ENCODE measurements at places on chromosomes 4 and X.

DNA sequence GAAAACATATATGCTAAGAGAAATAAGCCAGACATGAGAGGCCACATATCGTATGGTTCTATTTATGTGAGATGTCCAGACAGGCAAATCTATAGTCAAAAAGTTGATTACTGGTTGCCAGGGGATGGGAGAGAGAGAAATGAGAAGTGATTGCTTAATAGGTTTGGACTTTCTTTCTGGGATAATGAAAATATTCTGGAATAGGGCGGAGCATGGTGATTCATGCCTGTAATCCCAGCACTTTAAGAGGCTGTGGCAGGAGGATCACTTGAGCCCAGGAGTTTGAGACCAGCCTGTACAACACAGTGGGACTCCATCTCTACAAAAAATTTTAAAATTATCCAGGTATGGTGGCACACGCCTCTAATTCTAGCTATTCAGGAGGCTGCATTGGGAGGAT is 22.4 kb downstream of the RBM47 start:
- no peak for DNase-seq

GRCh38 chr4:124203613-124204238 is 508.8 kb downstream of the ANKRD50 start:
- no peak for DNase-seq

- DNase-seq: no peak
Measured at GRCh38 chr4:94856030-94856429, 98.3 kb downstream of the BMPR1B start.

DNA sequence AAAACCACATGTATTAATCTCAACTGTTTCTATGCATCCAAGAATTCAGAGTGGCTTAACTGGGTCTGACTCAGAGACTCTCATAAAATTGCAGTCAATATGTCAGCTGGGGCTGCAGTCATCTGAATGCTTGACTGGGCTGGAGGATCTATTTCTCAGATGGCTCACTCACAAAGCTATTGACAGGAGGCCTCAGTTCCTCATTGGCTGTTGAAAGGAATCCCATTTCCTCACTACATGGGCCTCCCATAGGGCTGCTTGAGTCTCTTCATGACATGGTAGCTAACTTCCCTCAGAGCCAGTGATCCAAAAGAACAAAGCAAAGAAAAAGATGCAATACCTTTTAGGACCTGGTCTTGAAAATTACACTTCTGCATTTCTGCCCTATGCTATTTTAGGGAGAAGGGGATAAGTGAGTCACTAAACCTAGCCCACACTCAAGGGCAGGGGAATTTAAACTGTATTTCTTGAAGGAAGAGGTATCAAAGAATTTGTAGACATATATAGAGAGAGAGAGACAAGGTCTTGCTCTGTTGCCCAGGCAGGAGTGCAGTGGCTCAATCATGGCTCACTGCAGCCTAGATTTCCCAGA is 9.8 kb downstream of the SCFD2 start:
- DNase-seq: no peak

DNA sequence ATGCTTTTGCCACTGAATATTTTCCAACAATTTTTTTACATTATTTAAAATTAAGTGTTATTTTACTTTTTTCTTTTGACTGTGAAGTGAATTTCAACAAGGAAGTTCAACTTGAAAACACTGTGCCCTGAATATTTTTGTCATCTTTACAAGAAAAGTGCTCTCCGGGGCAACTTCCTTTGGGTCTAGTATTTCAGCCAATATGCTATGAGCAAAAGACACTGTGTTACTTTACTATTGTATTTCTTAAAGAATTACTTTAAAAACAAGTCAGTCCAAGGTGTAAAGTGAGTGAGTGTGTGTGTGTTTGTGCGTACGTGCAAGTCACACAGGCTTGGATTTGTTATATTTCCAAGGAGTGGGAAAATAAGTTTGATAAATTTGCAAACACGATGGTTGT is 7.6 kb upstream of the USP53 start:
- DNase-seq: no peak

DNA sequence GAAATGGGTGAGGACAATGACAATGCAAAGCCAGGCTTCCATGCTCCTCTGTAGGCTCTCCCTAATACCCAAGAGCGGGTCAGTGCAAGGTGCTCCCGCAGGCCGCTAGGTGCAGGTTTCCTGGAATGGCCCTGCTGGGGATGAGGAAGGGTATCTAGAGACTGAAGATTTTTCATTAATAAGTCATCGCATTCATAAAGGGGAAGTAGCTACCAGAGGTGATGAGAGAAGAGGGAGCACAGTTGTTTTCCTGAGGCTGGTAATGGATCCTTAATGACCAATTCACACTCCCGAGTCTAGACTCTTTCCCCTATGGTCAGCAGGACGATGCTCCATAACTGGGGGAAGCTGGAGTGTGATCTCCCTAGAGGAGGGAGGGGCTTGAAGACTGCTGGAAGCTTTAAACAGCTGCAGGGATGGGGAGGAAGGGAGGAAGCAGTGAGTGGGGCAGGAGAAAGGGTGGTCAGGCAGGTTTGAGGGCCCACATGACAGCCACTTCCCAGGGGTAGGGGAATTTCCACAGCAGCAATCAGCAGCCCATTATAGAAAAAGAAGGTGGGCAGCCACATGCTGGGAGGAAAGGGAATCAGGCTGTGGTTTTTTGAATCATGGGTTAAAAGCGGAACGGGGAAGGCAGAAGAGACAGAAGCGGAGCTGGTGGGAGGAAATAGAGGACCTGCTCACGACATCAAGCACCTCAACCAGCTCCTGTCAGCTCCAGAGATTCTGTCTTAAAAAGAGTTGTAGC is 10.2 kb upstream of the ATP6AP2 start:
- DNase-seq: no peak

DNA sequence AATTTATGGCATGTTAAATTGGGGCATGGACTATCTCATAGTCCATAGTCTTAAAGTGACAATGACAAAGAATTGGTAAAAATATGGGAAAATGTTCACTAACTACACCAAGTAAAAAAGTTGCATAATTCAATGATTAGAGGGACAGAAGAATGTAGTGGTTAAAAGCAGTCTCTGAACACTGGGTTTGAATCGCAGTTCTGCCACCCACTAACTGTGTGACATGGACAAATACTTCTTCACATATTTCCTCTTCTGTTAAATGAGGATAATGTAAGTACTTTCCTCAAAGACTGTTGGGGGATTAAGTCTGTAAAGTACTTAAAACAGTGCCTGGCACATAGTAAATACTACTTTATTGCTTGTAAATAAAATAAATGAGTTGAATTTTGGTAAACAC is 15.3 kb downstream of the COQ2 start:
- DNase-seq: no peak

DNA sequence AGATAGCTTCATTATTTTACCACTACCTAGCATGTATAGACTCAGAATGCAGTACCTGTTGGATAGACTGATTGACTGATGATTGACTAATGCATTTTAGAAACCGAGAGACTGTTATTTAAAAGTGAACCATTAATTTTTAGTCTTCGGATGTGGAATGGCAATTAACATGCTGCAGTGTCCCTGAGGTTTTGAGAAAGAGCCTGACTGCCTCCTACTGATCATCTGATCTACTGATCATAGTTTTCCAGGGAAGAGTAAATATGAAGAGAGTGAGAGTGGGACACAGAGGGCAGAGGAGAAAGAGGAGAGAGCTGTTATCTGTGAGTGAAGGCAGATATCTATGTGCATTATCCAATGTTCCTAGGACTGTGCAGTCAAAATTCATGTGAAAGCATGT is 764.7 kb downstream of the TRIML1 start:
- DNase-seq: no peak

DNA sequence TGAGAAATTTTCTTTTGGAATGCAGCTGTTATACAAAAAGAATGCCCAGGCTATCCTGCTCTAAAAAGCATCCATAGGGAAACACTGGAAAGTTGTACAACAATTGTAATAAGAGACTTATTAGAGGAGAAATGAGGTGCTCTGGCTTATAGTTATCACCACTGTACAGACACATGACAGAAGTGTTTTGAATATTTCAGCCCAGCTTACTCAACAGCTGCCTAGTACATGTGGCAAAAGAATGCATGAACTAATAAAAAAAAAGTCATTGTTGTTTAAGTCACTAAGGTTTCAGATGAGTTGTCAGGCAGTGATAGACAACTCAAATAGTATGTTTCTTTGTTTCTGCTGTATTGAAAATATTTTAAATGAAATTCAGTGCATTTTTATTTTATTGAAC is 307.7 kb downstream of the GPM6A start:
- DNase-seq: no peak

GRCh38 chr4:4383085-4383484 is 3.8 kb upstream of the NSG1 start:
- no peak for DNase-seq

DNA sequence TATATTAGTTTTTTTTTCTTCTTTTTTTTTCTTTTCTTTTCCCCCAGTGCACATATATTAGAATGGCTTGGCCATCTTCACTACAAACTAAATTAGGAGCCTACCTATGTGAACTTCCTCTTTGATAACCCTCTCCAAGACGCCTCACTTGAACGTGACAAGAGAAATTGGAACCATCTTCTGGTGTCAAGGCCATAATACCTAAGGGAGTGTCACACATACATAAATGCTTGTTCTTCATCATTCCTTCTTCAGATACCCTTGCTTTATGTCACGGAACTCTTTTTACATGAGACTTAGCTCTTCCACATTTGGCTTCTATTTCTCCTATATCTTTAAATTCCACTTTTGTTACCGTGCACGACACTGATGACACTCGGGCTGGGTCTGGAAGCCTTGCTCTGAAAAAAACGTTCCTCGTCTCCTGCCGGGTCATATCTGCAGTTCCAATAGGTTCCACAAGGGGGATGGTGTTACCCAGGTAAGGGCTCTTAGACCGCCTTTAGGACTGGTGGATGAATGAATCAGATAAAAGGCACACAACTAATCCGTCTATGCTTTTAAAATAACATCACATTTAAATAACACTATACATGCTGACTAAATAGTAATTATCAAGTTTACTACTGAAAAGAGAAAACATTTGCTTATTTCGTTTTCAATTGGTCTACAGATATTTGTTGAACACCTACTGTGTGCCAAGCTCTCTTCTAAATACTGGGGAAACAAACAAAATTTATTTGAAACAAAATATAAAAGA is 19.9 kb downstream of the DGAT2L6 start:
- DNase-seq: peak; percentile 53

DNA sequence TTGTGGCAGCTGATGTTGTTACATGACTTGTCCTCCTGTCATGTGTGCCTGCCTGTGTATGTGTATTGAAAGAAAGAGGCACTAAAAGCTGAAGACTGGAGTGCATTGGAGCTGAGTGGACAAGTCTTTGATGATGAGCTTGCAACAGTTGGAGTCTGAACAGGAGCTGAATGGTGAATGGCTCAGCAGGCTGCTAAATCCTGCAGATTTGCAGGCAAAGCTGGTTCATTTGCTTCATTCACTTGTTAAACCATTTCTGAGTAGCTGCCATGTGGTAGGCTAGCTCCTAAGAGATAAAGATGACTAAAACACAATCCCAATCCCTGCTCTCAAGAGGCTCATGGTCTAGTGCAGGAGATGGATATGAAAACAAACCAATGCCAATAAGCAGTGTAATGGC is 217.3 kb downstream of the CHRDL1 start:
- no peak for DNase-seq

- no peak for DNase-seq
Measured at GRCh38 chr4:16676230-16676770, 222.1 kb downstream of the LDB2 start.

GRCh38 chr4:169014586-169014985 is 4.5 kb upstream of the CBR4 start:
- no peak for DNase-seq

DNA sequence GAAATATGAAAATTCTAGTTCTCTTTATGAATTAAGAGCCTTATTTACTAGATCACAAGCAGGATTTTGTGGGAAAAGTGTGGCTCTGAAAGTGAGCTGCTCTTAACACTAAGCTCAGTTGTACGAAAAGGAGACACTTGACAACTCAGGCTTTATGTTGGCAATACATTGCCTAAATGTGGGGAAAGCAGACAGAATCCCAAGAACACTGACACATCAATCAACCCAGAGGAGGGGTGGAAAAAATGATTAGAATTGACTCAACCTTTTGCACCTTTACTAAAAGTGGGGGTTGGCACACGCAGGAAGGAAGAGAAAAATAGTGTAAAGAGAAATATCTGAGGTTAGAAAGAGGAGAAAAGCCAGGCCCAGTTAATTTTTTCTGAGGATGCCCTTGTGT is 61.6 kb downstream of the CHST7 start:
- no peak for DNase-seq

DNA sequence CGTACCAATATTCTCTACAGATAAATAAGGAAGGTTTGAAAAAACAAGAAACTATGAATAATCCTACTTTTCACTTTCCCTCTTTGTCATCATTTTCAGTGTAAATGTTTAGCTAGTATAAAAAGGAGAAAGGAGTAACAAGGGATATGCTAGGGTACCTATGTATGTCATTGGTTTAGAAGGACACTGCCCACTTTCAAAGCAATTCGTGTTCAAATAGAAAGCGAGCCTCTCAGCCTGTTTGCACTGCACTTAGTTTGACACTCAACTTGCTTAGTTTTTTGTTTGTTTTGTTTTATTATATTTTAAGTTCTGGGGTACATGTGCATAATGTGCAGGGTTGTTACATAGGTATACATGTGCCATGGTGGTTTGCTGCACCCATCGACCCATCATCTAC is 21.6 kb upstream of the RXFP1 start:
- DNase-seq: no peak

DNA sequence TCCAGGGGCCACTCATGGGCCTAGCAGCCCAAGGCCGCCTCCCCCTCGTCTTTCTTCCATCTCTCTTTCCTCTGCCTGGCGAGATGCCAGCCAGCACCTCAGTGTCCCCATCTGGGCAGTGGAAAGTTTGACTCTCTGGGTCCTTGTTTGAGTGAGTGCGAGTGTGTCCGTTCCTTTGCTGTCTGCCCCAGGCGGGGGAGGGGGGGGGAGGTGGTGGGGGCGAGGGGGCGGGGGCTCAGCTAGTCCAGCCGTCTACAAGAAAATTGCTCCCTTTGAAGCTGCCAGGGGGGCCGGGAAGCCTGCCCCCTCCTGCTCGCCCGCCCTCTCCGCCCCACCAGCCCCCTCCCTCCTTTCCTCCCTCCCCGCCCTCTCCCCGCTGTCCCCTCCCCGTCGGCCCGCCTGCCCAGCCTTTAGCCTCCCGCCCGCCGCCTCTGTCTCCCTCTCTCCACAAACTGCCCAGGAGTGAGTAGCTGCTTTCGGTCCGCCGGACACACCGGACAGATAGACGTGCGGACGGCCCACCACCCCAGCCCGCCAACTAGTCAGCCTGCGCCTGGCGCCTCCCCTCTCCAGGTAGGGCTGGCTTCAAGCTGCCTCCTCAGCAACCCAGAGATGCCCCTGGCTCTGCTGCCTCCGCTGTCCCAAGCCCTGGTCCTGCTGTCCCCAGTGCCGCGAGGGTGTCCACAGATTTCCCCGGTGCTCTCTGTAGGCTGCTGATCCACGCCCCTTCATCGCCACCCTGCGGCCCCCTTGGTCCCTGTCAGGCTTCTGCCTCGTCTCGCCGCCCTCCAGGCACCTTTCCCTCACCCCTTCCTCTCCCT is at the start of gene BGN:
BGN (plus strand) TSS at position 440 of the 821 bp plus-strand sequence. CDS start 9,652 bp downstream, outside the sequence.
- DNase-seq: peak; percentile 51

Data from adrenal gland (tissue), 19 donors.